ENCODE measurements at places on chromosomes 4 and X.
A peak's percentile ranks its signal among the peaks of the same experiment; 100 is the strongest.

DNA sequence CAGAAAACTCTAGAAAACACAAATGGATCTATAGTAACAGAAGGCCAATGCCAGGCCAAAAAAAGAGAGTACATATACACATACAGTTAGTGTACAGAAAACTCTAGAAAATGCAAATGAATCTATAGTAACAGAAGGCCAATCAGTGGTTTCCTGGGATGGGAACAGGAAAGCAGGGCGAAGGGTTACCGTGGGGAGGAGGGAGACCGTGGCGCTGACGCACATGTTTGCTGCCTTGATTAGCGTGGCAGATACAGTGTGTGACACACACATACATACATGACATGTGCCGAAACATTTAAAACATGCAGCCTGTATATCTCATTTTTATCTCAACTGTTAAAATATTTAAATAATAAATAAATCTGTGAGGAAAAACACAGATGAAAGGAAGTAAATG is 14.7 kb downstream of the GAK start:
- no peak for DNase-seq

- DNase-seq = no peak
Observed at GRCh38 chrX:41900321-41900720, 23.0 kb downstream of the CASK start.

GRCh38 chr4:17665852-17666251 is 51.4 kb downstream of the MED28 start:
- no peak for DNase-seq

- peak; percentile 9 for DNase-seq
Observed at GRCh38 chr4:150960818-150961217, 54.3 kb downstream of the LRBA start.

GRCh38 chr4:90951037-90951436 is 823.8 kb downstream of the CCSER1 start:
- DNase-seq = no peak

GRCh38 chrX:139924069-139924695 is 8.7 kb downstream of the ATP11C start:
- DNase-seq = no peak

DNA sequence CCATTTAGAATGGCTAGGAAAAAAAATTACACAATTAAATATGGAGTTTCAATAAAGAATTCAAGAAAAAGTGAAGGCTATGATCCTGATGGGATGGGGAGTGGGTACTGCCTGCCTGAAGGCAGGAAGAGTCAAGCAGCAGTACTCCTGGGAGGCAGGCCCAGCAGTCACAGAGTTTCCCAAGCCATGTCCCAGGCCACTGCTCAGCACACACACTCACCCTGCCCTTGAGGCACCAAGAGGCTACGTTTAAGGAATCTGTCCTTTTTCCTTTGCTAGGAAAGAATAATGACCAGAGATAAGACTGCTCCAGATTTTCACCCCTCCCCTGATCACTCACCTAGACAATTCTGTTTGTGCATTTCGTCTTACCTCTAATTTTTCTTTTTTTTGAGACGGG is 30.2 kb downstream of the MAP7D3 start:
- no peak for DNase-seq

GRCh38 chrX:146186540-146186939 is 368.9 kb downstream of the SLITRK2 start:
- no peak for DNase-seq

GRCh38 chr4:123170843-123171242 is 225.8 kb upstream of the SPRY1 start:
- no peak for DNase-seq

DNA sequence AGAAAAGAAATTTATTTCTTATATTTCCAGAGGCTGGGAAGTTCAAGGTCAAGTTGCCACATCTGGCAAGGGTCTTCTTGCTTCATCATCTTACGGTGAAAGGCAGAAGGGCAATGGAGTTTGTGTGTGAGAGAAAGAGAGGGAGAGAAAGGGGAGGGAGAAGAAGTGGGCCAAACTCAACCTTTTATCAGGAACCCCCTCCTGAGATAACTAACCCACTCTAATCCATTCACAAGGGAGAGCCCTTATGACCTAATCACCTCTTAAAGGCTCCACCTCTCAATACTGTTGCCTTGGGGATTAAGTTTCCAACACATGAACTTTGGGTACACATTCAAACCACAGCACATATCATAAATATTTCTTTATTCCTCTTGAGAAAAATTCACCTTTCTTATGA is 203.3 kb upstream of the FAM241A start:
- no peak for DNase-seq

DNA sequence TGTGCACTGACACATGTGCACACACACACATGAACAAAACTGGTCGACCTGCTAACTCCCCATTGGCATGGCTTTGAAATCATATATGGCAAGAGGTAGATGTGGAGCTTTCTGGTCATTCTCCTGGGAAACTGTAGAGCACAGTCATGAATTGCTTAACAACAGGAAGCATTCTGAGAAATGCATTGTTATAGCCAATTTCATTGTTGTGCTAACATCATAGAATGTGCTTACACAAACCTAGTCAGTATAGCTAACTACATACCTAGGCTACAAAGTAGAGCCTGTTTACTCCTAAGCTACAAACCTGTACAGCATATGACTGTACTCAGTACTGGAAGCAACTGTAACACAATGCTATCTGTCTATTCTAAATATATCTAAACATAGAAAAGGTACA is 134.2 kb upstream of the SH3RF1 start:
- DNase-seq = no peak

- no peak for DNase-seq
Observed at GRCh38 chr4:7336732-7337131, 98.0 kb downstream of the PSAPL1 start.

- no peak for DNase-seq
Observed at GRCh38 chr4:122117743-122118142, 34.4 kb upstream of the BLTP1 start.

- DNase-seq = no peak
Observed at GRCh38 chrX:2342874-2343273, 157.9 kb downstream of the DHRSX start.

- no peak for DNase-seq
Observed at GRCh38 chr4:54496412-54496811, 161.3 kb upstream of the KIT start.

DNA sequence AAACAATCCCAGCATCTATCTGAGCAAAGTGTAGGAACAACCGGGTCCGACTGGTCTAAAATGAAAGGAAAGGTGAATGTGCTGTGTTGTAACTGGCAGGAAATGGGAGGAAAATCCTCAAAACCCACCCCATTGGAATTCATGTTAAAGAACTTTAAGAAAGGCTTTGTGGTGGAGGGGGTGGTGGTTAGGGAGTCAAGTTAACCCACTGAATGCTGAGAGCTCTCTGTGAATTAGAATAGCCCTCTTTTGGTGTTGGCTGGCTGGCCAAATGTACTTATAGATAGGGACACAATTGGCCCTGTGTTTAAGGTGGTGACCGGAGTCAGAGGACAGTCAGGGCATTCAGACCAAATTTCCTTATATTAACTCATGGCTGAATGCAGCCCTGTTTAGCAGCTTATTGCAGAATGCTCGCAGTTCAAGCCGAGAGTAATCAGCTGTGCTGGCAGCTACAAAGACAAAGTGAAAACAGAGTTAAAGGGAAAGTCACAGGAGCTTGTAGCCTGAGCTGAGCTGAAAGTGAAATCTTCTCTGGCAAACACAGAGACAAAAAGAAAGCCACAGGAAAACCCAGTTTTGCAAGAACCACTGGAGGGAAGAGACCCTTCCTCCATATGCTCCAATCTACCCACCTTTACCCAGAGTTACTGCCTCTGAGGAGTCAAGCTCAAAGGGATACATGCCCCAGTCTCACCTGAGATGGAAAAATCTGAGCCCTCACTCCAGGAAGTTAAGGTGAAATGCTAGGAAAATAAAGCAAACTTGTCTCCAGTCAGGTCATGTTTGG is 38.5 kb upstream of the UGT2B7 start:
- DNase-seq = no peak

- DNase-seq = no peak
Observed at GRCh38 chrX:135632353-135632752, 81.1 kb upstream of the CT45A1 start.

- DNase-seq = no peak
Observed at GRCh38 chrX:139559383-139560042, 29.0 kb downstream of the F9 start.

GRCh38 chr4:152255437-152255836 is 280.5 kb downstream of the FBXW7 start:
- DNase-seq = no peak

DNA sequence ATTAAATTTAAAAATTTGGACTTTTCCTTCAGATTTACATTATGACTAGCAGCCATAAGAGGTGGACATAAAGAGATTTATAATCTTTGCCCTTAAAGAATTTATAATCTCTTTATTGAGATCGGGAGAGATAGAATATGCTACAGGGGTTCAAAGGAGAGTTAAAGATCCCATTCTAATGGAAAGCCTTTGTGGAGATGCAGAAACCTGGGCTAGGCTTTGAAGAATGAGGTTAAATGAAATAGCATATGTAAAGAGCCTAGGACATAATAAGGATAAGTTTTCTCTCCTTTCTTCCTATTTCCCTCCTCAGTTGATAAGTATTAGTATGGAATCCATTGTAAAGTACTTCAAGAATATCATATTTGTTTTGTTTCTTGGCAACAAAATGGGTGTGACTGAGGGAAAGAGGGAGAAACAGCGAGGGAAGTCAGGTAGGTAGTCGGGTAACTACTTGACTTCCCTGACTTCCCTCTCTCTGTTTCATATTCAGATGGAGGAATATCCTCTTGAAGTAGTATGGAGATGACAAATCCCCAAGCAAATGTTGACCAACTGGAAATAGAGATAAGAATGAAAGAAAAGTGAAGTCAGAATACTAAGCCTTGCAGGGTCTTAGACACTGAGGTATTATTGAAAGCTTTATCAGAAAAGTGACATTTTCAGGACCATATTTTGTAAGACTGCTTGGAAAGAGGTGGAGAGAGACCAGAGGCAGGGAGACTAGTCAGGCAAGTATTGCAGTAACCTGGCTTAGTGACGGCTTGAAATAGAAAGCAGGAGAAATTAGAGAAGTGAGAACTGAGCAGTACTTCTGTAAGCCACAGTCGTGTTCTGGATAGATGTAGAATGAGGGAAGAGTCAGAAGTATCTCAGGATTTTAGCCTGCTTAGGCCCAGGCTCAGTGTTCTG is 82.9 kb downstream of the PDLIM5 start:
- DNase-seq = no peak

- no peak for DNase-seq
Observed at GRCh38 chrX:133533249-133533648, 118.0 kb upstream of the GPC4 start.

GRCh38 chr4:121706595-121707021 is 9.8 kb upstream of the ANXA5 start:
- no peak for DNase-seq

DNA sequence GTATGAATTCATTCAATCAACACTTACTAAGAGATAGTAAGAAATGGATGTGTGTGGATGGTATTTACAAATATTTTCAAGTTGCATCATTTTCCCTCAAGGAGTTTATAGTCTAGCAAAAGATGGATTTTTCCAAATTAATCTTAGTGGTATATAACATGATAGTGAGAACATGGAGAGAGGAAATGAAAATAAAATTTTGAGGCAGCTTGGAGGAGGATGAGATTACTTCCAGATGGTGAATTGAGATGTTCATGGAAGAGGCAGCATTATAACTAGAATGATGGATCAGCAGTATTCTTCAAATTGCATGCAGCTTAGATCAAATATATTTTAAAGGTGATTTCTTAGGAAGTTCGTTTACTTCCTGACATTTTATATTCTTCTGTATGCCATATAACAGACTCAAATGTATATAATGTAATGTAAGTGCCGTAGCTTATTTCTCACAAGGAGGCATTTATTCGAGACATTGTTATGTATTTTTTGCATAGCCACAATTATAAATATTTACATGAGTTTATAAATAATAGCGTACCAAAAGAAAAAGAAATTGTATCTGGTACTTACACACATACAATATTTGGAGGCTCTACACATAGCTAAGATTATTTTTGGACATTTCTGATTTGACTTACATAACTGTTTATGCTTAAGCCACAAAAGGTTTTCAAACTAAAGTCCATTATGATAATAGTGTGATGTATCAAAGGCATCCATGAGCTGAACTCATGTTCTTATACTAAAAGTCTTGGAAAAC is 439.4 kb downstream of the SPRY1 start:
- no peak for DNase-seq

DNA sequence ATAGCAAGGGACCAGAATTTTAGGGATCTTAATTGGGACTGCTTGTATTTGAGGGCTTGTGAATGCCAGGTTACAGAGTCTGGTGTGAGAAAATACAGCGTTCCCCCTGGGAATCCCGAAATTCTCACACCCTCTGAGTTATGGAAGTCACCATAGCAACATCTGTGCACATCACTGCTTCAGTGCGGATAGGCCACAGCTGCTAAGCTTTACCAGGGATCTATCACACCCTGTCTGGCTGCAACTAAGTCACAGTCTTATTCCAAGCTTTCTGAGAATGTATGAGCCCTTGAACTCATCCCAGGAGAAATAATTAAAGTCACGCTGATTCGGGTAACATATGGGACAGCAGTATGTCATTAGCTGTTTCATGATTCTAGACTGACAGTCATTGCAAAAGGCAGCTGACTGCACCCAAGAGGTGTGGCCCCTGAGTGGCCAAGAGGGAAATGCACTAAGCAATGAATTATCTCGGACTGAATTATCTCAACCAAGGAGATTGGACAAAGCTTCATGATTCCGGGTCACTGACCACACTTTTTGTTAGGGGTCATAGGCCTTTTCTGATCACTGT is 46.7 kb upstream of the BTC start:
- DNase-seq = no peak

DNA sequence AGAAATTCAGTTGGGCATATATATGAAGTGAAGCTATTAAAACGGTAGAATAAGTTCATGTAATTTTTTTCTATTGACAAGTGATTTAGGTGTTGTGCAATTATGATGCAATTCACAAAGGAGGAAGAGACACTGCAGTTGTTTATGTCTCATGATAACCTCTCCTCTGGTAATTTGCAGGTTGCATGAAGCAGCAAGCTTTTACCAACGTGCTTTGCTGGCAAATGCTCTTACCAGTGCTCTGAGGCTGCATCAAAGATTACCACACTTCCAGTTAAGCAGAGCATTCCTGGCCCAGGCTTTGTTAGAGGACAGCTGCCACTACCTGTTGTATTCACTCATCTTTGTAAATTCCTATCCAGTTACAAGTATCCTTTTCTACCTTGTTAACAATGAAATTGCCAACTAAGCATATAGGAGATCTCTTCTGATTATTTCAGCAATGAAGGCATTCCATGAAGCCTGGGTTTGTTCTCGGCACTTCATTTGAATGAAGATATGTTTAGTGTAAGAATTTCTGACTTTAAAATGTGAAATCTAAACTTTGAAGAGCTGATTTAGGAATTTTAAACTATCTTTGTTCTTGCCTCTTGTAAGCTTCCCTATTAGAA is 3.9 kb downstream of the TMEM33 start:
- DNase-seq = no peak

DNA sequence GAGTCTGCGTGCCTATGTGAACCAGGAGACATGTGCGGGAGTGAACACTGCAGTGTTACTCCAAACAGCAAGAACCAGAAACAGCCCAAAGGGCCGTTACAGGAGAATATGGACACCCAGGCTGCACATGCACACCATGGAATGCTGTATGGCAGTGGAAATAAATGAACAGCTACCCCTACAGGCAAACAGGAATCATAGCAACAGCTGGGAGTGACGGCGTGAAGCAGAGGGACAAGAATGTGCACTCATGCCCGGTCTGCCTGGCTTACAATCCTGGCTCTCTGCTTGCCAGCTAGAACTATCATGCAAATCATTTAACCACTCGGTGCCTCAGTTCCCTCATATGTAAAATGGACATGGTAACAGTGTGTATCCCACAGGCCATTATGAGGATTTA is 16.6 kb downstream of the GPKOW start:
- no peak for DNase-seq

- DNase-seq = no peak
Observed at GRCh38 chr4:100420571-100420970, 97.3 kb downstream of the EMCN start.
